ENCODE measurements at places on chromosomes 11 and 22.
A peak's percentile ranks its signal among the peaks of the same experiment; 100 is the strongest.

DNA sequence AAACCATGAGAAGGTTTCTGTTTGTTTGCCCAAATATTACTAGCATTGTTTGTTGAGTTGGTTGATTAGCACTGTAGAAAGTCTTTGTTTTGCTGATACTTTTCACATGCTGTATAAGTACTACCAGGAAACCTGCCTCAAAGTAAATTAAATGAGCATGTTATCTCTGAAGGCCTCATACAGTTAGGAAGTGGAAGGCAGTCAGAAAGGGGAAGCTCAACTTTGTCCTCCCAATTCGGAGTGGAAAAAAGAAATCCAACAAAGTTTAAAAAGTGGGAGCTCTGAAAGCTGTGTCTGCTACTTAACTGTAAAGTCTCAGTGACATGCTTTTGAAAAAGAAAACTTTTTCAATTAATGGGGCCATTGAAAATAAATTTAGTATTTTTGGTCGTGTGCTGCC, 188.3 kb upstream of the BLID start:
- DNase-seq = no peak

- no peak for DNase-seq
Measured at GRCh38 chr11:46895821-46896220, 22.5 kb downstream of the LRP4 start.

DNA sequence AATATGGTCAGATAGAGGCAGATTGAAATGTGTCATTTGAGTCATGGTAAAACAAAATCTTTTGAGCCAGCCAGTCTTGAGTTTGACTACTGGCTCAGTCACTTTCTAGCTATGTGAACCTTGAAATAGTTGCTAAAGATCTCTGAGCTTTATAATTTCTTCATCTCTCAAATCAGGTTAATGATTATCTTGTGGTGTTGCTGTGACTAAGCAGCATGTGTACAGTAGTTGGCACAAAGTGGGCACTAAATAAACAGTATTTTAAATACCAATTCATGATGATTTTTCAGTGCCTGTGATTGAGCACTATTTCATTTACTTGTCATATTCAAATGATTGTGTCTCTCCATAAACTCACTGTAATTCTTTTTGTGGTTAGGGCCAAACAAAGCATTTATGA, 70.8 kb downstream of the RAB38 start:
- DNase-seq = no peak

- no peak for DNase-seq
Measured at GRCh38 chr11:126487711-126488110, 132.2 kb downstream of the ST3GAL4 start.

DNA sequence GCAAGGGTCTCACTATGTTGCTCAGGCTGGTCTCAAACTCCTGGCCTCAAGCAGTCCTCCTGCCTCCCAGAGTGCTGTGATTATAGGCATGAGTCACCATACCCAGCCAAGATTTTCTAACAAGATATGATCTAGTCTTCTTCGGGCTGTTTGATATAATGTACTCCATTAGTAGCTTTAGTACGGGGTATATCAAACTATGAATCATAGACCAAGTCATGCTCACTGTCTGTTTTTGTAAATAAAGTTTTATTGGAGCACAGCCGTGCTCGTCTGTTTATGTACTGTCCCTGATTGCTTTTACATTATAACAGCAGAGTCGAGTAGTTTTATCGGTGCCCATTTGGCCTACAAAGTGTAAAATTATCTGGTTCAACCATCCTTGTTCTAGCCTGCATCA, 43.9 kb upstream of the GRIK4 start:
- DNase-seq = no peak

- DNase-seq = no peak
Measured at GRCh38 chr22:22085702-22086500, 103.3 kb upstream of the TOP3B start.

GRCh38 chr22:50008151-50009040, 4.2 kb downstream of the IL17REL start:
- DNase-seq = no peak

DNA sequence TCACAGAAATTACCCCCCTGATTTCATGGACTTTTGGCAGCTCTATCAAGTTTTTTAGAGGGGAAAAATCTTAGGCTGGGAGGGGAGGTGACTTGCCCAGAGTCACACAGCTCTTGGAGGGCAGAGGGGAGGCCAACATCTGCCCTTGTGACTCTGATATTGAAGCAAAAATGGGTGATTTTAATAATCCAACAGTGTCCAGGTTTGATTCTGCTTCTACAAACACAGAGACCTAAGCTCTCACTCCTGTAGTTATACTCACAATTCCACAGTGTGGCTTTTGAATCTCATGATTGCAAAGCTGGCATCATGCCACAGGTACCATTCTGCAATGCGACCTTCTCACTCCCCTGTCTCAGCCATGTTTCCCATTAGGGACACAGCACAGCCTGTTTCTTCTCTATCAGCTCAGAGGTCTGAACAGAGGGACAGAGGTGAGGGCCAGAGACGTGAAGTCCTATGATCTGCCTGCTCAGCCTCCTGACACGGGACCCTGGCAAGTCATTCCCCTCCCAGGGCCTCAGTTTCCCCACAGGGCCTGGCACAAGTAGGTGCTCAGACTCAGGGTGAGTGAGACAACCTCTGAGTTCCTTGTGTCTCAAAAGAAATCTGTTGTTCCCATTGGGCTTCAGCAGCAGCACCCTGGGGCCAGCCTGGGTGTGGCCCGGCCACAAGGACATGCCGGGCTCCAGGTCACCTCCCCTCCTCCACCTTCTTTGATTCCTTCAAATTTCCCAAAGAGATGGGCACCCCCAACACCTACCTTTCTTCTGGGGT, 766 bp downstream of the APOL2 start:
- DNase-seq = no peak

DNA sequence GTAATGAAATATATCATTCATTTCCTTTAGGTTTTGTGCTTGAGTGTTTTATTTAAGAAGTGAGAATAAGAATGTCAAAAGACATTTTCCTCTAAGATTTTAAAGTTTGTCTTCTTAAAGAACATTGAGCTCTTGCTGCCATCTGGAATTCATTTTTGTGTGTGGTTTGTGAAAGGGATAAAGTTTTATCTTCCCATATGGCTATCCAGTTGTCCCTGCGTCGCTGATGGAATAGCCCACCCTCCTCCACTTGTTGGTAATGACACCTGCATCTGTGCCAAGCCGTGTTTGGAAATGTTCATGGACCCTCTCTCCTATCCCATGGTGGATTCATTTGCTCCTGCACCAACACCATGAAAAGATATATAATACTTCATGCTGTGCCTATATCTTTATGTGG, 901.5 kb downstream of the BRD1 start:
- DNase-seq = no peak

- no peak for DNase-seq
Measured at GRCh38 chr11:34959770-34960169, 43.4 kb downstream of the PDHX start.

DNA sequence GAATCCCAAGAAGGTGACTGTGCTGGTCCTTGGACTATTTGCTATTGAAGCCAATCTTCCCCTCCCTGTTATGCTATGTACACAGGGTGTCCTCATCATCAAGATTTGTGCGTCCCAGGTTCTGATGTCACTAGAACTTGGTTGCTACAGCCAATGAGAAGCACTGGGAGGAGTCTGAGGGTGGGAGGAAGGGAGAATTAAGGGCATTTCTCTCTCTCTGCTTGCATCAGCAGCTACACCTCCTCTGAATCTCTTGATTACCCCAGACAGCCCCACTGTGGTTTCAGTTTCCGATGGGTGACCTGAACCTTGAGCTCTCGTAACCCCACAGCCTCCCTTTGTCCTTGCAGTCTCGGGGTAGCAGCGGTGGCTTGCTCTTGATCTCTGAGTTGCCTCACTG, 212.4 kb upstream of the SESN3 start:
- peak; percentile 9 for DNase-seq

- no peak for DNase-seq
Measured at GRCh38 chr11:118339281-118339961, 3.1 kb downstream of the CD3D start.

- no peak for DNase-seq
Measured at GRCh38 chr11:134363592-134363991, 31.8 kb downstream of the GLB1L2 start.

DNA sequence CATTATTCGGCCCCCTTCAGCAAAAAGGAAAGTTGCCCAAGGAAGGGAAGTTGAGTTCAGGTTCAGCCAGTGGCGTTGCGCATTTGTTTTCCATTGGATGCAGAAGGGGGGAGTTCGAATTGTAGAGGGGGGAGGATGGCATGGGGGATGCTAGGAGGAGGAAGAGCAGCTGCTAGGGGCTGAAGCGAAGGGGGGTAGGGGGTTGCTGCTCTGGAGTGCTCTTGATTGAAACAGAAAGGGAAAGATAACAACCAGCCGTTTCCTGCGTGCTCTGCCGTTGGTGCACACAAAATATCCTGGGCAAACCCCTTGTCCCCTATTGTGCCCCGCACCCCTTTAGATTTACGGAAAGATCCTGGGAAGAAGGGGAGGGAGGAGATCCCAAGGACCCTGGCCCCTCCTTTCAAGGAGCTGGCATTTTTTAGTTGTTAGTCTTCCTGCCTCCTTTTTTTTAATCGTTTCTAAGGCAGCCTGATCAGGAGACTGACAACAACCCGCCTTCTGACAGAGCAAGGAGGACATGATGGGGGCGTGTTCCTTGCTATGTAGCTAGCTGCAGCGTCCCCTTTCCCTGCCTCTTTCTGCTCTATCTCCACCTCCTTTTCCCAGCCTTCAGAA, 2.1 kb downstream of the KMT2A start:
- DNase-seq = peak; percentile 49

DNA sequence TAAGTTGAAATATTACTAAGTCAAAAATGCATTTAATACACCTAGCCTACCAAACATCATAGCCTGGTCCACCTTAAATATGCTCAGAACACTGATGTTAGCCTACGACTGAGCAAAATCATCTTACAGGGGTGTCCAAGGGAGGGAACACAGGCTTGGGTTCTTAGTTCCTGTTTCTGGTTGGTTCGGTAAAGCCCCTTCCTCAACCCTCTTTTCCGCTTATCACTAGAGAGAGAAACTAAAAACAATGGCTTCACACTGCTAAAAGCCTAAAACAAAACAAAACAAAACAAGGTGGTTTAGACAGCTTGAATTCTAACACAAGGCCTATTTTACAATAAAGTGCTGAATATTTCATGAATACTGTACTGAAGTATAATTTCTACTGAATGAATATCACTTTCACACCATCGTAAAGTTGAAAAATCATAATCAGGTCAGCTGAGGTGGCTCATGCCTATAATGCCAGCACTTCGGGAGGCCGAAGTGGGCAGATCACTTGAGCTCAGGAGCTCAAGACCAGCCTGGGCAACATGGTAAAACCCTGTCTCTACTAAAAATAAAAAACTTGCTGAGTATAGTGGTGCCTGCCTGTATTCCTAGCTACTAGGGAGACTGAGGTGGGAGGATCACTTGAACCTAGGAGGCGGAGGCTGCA, 118.0 kb downstream of the SIK3 start:
- peak; percentile 31 for DNase-seq

- DNase-seq = no peak
Measured at GRCh38 chr22:35981900-35982299, 46.7 kb downstream of the RBFOX2 start.

- no peak for DNase-seq
Measured at GRCh38 chr11:27084518-27084917, 43.9 kb downstream of the BBOX1 start.

DNA sequence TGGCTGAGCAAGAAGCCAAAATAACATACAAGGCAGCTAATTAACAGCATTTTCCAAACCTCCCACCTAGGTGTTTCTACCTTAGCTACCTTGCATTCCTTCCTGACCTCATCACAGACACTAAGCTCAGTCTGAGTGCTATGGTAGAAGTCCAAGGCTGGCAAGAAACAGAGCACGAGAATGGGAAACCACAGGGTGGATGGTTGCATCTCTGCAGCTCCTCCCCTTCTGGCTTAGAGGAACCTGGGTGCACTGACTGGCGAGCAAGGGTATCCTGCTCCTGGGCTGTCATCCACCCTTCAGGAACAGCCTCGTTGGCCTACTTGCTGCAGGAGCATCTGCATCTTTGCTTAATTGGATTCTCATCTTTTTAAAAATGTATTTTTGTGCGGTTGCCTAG, 73.1 kb upstream of the KIRREL3 start:
- DNase-seq = no peak

DNA sequence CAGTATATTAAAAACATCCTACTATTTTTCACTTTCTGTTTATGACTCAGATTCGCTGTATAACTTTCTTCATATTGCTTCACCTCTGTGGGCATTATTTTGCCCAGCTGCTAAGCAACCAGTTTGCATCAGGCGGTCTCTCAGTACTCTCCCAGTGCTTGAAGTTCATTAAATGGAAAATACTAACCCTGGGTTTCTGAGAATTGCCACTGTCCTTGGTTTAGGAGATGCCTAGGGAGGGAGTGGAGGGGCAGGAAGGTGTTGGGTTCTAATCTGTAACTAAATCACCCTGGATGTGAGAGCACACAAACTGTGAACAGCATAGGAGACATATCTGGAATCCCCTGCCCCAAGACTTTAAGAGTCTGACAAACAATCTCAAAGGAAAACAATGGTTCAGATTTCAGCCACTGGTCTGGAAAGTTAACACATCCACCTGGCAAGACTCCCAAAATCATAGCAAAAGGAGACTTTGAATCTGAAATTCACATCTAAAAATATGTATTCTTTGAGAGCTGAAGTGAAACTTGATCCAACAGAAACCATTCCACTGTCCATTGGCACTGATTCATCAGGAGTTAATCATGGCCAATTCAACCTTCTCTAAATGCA, 540.0 kb downstream of the SOX6 start:
- DNase-seq = no peak

GRCh38 chr11:78961937-78962701, 387.5 kb upstream of the NARS2 start:
- peak; percentile 28 for DNase-seq

- DNase-seq = no peak
Measured at GRCh38 chr22:24402460-24403192, 24.8 kb upstream of the ADORA2A start.

- no peak for DNase-seq
Measured at GRCh38 chr11:74673693-74674360, 57.4 kb downstream of the CHRDL2 start.

DNA sequence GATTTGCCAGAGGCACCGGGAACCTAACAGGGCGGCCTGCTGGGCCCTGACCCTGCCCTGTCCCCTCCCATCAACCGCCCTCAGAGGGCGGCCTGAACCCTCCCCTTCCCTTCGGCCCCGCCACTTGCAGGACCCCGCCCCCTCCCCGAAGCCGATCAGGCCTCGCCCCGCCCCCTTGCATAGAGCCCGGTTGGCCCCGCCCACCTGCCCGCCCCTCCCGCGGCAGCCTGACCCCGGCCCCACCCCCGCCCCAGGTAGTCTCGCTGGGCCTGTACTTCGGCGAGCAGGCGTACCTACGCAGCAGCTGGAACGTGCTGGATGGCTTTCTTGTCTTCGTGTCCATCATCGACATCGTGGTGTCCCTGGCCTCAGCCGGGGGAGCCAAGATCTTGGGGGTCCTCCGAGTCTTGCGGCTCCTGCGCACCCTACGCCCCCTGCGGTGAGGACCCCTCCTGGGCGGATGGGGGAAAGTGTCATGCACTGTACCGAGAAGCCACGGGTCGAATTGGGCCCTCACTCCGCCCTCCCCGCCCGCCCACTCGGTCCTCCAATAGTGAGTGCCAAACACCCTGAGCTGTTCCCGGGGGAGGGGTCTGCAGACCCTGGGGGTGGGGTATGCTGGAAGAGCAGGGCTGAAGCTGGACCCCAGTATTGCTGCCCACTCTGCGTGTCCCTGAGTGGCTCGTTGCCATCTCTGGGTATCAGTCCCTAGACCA, 94.1 kb downstream of the CACNA1I start:
- peak; percentile 42 for DNase-seq

GRCh38 chr11:131999084-131999483, 628.7 kb downstream of the NTM start:
- DNase-seq = no peak

All from germinal center (tissue), 1 donor.